ENCODE measurements at places on chromosomes 2 and 18.
A peak's percentile ranks its signal among the peaks of the same experiment; 100 is the strongest.

- DNase-seq: no peak
These were observed 24.5 kb downstream of the MYO3B start for GRCh38 chr2:170202437-170202836.

GRCh38 chr18:48018851-48019250, 88.4 kb upstream of the SMAD2 start:
- DNase-seq: peak; percentile 28

- peak; percentile 74 for DNase-seq
These were observed 147.8 kb upstream of the ERBB4 start for GRCh38 chr2:212686285-212686895.

DNA sequence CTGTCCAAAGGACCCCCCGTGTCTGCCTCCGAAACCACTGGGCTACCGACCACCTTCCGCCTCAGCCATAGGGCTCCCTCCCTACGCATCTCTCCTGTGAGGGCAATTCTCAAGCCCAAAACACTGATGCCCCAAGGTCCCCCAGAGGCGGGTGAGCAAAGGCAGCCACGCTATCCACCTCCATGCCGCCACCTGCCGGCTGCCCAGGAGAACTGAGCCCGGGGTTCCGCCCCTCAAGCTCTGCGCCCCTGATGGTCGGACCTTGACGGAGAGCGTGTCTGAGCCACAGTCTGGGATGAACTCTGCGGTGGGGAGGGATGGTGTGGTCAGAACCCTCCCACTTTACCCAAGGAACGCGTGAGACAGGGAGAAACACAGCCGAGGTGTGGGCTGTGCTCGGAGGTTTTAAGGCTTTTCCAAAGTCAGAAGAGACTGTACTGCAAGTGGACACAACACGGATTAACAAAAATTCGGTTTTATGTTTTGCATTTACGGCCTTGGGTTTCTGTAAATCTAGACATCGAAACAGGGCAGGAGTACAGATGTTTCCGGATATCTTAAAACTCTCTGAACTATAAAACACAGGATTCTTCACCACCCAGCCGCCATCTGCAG, 114.1 kb downstream of the ZNF516 start:
- no peak for DNase-seq

- no peak for DNase-seq
These were observed 47.7 kb downstream of the SPTBN1 start for GRCh38 chr2:54503828-54504227.

DNA sequence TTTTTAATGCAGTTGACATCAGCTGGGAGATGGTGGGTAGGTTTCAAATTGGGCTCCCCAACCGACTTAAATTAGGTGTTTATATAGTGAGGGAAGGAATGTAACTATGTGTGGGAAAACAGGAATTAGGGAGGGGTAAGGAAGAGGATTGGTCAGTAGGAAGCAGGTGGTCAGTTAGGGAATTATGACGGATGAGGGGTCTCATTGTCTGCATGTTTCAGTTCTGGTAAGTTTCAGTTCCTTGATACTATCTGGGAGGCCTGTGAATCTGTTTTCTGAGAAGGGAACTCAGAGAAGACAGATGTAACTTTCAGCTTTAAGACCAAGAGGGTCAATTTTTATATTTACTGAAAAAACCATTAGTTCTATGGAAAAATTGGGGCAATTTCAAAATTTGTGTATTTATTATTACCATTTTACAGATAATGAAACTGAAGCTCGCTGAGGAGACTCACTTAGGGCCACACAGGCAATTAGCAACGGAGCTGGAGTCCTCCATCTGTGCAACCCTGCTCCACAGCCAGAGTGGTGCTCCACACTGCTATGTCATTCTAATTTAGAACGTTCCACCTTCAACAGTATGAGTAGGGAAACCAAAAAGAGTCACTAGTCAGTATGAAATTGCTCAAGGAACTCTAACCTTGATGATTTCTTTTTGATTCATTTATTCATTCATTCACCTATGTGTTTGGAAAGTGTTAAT, 36.0 kb upstream of the CCDC195 start:
- DNase-seq: no peak

DNA sequence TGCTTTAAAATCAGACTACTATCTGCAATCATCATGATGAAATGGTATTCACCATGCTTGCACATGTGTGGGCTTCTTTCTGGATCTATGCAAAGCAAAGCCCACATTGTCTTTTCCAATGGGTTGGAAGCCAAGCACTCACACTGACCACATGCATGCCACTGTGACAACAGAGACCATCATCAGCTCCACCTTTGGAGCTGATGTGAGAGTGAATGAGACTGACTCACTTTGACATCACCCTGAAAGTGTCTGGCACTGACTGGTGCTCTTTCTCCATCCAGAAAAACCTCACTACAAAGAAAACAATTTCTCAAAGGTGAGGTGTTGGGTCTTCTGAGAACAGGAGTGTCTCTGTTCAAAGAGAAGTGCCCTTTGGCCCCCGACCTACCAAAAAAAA, 4.7 kb downstream of the MYO5B start:
- DNase-seq: no peak

DNA sequence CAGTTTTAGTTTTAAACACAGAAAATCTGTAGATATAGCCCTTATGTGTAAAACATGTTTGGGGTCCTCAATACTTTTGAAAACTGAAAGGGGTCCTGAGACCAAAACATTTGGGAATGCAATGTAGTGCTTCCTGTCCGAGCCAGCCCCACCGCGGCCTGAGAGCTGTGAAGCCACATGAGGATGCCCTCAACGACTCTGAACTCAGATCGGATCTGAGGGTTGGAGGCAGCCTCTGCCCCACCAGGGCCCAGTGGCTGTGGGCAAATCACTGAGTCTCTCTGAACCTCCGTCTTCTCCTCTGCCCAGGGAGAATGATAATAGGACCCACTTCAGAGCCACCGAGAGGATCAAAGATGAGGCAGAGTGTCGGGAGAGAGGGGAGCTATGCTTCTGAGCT, 33.4 kb upstream of the HPCAL1 start:
- DNase-seq: no peak

GRCh38 chr2:159118115-159118858, 149.8 kb downstream of the TANC1 start:
- DNase-seq: peak; percentile 93
